Stromal cell of bone marrow (primary cell): ENCODE measurements at places on chromosomes 2 and 18.

- DNase-seq: no peak
Measured at GRCh38 chr2:31297751-31298150, 63.8 kb downstream of the EHD3 start.

- no peak for DNase-seq
Measured at GRCh38 chr18:6714010-6714409, 15.5 kb upstream of the ARHGAP28 start.

DNA sequence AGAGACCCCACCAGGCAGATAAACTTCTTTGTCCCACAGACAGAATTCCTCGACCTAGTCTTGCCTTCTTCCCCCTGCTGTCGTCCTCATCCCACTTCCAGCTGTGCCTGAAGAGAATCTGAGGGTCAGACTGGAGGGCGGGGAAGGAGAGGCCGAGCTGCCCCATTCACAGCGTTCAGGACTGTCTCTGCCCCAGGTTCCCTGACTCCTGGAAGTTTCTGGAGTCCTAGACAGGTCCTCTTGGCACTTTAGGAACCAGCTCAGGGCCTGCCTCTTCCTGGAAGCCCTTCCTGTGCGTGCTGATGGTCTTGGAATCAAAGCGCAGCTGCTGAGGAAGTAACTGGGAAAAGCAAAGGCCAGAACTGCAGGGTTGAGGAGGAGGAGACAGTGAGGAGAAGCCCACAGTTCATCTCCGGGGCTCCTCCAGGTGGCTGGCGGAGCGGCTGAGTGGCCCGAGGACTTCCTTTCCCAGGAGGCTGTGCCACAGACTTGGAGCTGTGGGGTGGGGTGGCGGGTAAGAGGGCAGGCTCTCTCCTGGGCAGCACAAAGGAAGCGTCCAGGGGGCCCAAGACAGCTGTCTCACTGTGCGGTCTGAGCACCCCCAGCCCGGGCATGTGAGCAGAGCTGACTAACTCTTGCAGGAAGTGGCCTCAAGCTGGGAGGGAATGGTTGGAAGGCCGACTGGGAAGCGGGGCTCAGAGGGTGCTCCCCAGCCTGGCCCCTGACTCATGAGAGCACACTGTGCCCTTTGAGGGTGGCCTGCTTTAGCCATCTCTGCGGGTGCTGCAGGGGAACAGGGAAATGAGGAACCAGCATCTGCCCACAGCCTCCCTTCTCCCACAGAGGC is 39.5 kb downstream of the SDC1 start:
- no peak for DNase-seq

GRCh38 chr18:54023471-54023870 is 201.0 kb downstream of the MBD2 start:
- peak; percentile 52 for DNase-seq

GRCh38 chr2:43899589-43899988 is 60.8 kb downstream of the ABCG8 start:
- no peak for DNase-seq

GRCh38 chr18:21809725-21810124 is 69.1 kb downstream of the MIB1 start:
- no peak for DNase-seq

DNA sequence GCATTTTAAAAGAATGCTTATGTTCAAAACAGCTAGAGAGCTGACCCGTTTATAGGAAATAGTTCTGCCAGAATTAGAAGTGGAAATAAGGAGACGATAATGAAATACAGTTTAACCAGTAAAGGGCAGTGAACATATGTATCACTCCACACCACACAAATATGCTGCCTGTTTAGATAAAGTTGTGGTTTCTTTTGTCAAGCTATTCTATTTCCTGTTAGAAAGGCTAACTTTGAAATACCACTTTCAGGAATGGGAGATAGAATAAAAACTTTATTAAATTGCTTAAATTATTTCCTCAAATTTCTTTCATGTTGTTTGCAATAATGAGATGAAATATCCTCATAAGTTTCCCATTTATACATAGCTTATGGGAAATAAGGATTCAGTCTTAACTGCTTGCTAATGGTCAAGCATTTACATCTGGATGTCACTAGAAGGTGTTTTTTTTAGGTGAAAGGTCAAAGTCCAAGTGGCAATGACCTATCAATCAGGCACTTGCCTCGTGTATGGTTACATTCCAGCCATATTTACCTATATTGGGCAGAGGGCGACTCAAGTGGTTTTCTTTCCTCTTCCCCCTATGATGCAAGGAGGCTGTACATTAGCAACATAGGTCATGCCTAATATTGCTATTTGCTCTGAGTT is 148.9 kb downstream of the ZEB2 start:
- DNase-seq: no peak

- no peak for DNase-seq
Measured at GRCh38 chr18:55302167-55302833, 285.7 kb downstream of the TCF4 start.

DNA sequence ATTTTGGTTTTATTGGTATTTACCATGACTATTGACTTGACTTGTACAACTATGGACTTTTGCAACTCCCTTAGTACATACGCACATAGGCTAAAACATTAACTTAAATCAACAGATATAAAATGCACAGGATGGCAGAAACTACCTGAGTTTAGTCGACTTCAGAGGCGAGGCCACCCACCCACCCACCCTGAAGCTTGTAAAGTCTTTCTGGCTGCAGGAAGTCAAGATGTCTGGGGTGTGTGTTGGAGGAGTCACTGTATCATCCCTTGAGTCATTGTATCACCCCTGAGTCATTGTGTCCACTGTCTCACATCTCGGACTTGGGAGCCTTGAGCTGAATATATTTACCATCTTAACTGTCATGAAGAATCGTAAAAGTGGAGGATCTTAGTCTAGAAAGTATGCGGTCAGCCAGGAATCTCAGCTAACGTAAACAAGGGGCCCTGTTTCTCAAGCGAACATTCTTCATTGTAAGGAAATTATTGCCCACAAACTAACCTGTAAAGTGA is 140.0 kb upstream of the ST6GAL2 start:
- no peak for DNase-seq

DNA sequence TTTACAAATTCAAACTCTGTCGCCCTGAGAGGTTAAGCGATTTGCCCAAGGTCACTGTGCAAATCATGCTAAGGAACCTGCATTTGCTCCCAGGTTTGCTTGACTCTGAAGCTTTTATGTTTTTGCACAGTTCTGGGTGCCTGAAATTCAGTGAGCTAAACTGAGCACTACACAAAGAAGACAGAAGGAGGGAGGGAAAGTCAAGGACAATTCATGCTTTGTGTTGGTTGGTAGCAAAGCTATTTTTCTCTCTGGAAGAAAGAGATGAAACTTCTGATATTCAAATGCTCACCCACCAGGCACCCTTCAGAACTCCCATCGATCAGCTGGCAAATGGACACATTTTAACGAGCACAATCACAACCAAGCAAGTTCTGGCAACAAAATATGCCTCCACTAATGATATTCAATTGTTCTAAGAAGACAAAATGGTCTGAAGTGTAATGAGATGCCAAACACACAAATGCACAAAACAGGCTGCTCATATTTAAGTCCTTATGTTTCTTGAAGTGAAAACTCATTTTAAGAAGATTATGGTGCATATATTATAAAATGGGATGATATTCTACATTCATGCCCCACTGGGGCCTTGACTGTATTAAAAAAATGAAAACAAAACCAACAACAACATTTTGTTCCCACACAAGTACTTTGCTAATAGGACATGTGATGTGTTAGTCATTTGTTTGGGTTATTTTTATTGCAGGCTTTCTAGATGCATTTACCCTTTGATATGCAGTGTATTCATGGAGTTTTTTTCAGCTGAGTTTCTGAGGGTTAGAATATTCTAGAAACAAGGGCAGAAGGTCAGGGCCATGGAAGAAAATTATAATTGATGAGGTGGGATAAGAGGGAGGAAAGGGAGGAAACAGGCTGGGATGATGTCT is 445.6 kb upstream of the CELF4 start:
- DNase-seq: no peak

- peak; percentile 46 for DNase-seq
Measured at GRCh38 chr2:133733901-133734255, 165.6 kb upstream of the NCKAP5 start.

GRCh38 chr18:2979871-2980790 is 32.8 kb downstream of the LPIN2 start:
- DNase-seq: no peak

DNA sequence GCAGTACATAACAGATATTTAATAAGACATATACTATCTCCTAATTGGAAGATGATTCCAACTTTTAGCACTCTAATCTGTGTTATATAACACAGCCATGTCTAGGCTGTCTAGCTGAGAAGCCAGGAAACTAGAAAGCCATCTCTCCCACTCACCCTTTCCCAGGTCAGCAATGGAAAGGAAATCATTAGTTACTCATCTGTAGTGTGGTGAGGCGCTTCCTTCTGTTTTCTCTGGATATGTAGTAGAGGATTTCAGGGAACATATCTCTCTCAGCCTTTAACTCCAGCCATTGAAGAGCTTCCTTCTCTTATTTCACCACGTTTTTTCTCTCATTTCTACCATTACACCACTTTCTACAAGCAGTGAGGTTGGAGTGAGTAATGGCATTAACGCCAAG is 19.4 kb downstream of the RBBP8 start:
- DNase-seq: no peak

DNA sequence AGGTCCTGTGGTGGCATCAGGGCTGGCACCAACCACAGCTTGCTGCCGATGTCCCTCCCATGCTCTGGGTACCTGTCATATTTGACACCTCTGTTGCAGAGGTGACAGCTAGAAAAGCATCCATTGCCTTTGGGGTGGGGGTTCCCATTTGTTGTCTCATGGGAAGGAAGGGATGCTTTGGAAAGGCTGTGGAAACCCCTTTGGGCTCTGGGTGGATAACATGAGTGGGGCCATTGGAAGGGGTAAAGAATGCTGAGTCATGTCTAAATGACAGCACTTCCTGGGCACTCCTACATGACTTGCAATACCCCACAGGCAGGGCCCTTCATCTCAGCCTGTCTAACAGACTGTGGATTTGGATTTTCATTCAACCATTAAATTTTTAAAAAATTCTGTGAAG is 27.8 kb downstream of the CTIF start:
- DNase-seq: no peak
